ENCODE measurements at places on chromosomes 7 and 10. TPM values are rescaled to one million over a fixed set of nuclear protein-coding genes. Genes with fewer than 3 reads are reported as not detected.
A peak's percentile ranks its signal among the peaks of the same experiment; 100 is the strongest.

DNA sequence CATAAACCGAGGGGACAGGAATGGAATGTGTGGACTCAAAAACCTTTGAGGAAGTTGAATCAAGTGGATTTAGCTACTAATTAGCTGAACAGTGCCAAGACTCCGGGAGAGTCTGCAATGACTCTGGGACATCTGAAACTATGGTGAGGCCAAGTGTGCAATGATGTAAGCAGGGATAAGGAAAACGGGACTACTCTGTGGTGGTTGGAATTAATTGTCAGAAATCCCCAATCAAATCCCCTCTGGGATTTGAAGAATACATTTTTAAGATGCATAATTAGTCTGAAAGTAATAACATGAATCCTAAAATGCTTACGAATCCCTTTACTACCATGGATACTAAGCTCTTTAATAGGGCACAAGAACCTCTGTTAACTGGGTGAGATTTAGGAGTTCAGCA is 602.8 kb downstream of the NRG3 start:
- no peak overlapping the region for H3K27ac ChIP-seq
- H3K4me3 ChIP-seq: no peak overlapping the region
- DNase-seq: no peak
- no peaks in the 10 kb centered on the region for H3K36me3 ChIP-seq
- no peaks in the 10 kb centered on the region for H3K27me3 ChIP-seq
- H3K4me1 ChIP-seq: no peaks in the 10 kb centered on the region

DNA sequence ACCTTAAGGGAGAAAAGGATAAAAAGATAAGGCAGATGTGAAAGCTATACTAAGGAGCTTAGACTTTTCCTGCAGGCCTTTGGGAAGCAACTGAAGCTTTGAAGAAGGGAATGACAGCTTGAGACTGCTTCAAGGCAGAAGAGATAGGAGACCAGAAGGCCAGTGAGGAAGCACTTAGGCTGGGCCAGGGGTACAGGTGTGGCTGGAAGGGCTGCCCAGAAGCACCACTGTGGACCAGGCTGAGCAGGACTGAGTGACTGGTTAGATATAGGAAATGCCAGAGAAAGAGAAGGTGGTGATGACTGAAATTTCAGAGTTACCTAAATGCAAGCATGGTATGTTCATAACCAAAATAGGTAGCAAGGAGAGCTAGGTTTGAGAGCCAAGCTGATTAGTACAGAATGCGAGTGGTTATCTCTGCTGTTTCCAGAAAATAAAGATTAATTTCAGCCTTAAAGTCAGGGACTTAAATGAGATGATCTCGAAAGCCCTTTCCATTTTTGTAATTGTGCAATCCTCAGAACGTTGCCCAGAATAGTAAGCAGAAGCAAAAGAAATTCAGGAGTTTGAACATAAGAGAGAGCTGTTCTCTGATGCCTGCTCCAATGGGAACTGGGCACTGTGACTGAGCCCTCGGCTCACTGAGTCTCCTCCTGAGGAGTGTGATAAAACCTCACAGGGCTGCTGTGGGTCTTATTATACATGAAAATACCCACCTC is 54.9 kb downstream of the MET start:
- peaks cover 55% of the 10 kb centered on the region for H3K27me3 ChIP-seq
- no peak overlapping the region for H3K27ac ChIP-seq
- H3K4me1 ChIP-seq: no peaks in the 10 kb centered on the region
- DNase-seq: no peak
- H3K4me3 ChIP-seq: no peak overlapping the region
- H3K36me3 ChIP-seq: no peaks in the 10 kb centered on the region

- no peak for DNase-seq
- peak overlapping the region; percentile 76 for H3K4me3 ChIP-seq
- H3K27ac ChIP-seq: peak overlapping the region; percentile 92
- H3K36me3 ChIP-seq: peaks cover 6% of the 10 kb centered on the region
- H3K27me3 ChIP-seq: no peaks in the 10 kb centered on the region
These were observed 176.5 kb upstream of the FRMD4A start for GRCh38 chr10:14507176-14507575.

DNA sequence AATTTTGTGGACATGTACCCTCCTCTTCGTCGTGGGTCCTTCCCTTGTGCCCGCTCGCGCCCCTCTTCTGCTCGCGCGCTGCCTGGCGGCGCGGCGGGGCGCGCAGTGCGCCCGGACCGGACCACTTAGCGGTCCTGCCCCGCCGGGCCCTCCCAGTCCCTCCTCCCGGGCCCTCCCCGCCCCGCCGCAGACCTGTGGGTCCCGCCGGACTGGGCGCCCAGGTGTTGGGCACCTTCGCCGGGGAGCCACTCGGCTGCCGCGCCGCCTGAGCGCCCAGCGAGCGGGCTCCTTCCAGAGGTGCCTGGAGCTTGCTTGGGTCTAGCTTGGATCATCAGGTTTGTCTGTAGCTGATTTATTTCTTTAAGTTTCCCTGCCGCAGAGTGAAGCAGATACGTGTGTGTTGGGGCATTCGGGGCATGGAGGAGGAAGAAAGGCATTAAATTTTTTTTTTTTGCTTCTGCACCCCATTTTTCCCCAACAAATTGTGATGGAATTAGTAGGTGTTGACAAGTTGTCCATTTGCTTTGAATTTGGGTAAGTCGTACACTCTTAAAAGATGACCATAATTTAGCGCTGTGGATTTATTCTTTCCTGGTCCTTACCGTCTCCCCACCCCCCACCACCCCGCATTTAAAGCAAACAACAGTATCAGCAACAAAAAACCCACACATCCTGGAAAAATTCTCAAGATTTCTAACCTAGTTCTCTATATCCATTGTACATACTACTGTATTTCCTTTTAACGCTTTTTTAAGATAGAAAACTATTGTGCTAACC is 905 bp downstream of the C1GALT1 start:
- no peaks in the 10 kb centered on the region for H3K36me3 ChIP-seq
- H3K4me1 ChIP-seq: peaks cover 24% of the 10 kb centered on the region
- H3K4me3 ChIP-seq: peak overlapping the region; percentile 98
- H3K27ac ChIP-seq: peak overlapping the region; percentile 74
- peak; percentile 30 for DNase-seq
- no peaks in the 10 kb centered on the region for H3K27me3 ChIP-seq

DNA sequence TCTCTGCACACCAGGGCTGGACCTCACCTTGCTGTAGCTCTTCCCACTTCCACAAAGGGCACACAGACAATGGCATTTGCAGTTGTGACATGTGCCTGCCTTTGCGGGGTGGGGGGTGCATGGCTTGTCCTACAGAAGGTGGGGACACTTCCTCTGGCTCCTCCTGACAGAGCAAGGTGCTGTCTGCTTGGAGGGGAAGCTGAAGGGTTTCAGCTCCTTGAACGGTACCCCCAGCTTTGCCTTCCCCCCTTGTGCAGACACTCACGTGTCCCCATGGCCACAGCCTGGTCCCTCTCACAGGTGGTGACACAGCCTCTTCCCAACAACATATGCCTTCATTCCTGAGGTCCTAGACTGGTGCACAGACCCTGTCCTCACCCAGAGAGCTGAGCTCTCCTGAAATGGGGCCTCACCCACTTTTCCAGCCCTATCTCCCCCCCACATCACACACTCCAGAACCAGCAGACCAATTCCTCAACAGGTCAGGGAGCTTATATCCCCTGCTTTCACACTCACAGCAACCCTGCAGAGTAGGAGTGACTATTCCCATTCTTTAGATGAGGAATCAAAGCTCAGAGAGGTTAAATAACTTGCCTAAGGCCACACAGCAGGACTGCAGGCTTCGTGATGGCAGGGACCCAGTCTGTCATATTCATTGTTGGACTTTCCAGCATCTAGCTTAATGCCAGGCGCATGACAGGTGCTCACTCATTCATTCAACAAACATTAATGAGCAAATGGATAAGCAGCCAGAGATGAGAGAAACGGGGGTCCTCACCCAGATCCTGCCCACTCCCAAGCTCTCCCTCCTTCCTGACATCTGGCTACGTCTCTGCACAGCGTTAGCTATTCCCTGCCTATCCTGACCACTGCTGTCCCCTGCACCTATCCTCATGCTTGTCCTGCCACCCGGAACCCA is 44.4 kb downstream of the PARP12 start:
- peaks cover 12% of the 10 kb centered on the region for H3K36me3 ChIP-seq
- H3K27me3 ChIP-seq: no peaks in the 10 kb centered on the region
- no peak overlapping the region for H3K4me3 ChIP-seq
- DNase-seq: no peak

DNA sequence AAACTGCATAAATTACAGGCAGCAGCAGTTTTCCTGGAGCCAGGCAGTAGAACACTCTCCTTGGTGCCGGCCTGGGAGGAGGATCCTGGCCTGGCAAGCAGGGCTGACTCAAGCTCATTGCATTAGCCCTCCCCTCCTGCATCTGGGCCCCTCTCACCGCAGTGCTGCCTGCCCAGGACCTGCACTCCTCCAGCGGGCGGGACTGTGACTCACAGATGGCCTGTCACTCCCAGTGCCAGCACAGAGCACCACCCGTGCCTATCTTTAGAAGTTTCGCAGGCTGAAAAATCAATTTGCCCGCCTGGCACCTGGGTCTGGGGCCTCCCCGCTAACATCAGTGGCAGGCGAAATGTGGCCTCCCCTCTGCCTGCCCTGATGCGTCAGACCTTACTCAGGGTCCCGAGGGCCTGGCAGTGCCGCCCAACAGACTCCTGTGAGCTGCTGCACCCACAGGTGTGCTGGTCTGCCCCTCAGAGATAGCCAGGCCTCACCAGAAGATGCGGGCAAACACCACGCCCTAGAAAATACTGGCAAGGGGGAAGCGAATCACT is 123.8 kb downstream of the KCNMA1 start:
- peaks cover 5% of the 10 kb centered on the region for H3K36me3 ChIP-seq
- H3K27me3 ChIP-seq: peaks cover 73% of the 10 kb centered on the region
- no peak overlapping the region for H3K4me3 ChIP-seq
- H3K4me1 ChIP-seq: peaks cover 5% of the 10 kb centered on the region
- no peak for DNase-seq

- H3K4me3 ChIP-seq: no peak overlapping the region
- no peaks in the 10 kb centered on the region for H3K27me3 ChIP-seq
- peaks cover 14% of the 10 kb centered on the region for H3K36me3 ChIP-seq
- DNase-seq: no peak
- no peak overlapping the region for H3K27ac ChIP-seq
These were observed 33.6 kb downstream of the BUB3 start for GRCh38 chr10:123187781-123188180.

- no peak for DNase-seq
- H3K27me3 ChIP-seq: peaks cover 60% of the 10 kb centered on the region
- no peak overlapping the region for H3K27ac ChIP-seq
- peak overlapping the region; percentile 50 for H3K4me3 ChIP-seq
These were observed 561 bp downstream of the FGFR2 start for GRCh38 chr10:121597504-121598262.

DNA sequence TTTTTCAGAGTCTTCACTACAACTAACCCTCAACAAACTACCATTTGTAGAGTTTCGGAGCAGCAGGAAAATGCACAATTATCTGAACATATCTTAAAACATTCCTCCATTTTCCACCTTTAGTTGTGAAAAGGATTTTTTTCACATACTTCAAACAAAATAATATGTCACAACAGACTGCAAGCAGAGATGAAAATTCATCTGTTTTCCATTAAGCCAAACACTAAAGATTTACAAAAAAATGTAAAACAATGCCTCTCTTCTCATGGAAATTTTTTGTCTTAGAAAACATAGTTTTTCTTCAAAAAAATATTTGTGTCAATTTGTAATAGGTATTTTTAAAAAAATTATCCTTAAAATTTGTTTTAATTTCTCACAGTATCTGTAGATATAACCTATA is 98.9 kb downstream of the ARHGAP12 start:
- H3K36me3 ChIP-seq: peaks cover 3% of the 10 kb centered on the region
- no peak overlapping the region for H3K4me3 ChIP-seq
- no peak overlapping the region for H3K27ac ChIP-seq
- no peak for DNase-seq

DNA sequence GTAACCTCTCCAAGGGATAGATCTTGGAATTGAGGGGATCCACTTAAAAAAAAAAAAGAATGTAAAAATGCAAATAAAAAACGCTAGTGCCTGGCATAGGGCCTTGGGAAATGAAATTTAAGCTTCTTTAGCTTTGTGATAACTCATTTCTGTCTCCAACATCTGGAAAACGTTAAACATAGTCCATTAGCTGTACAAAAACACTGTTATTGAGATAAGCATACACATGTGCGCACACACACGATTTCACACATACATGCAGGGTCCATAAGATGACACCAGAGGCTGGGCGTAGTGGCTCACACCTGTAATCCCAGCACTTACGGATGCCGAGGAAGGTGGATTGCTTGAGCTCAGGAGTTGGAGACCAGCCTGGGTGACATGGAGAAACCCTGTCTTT is 13.7 kb upstream of the CUL2 start:
- no peaks in the 10 kb centered on the region for H3K4me1 ChIP-seq
- DNase-seq: no peak
- H3K4me3 ChIP-seq: no peak overlapping the region
- H3K27me3 ChIP-seq: no peaks in the 10 kb centered on the region
- H3K36me3 ChIP-seq: no peaks in the 10 kb centered on the region
- no peak overlapping the region for H3K27ac ChIP-seq

GRCh38 chr7:50853311-50853710 is 70.6 kb upstream of the GRB10 start:
- peaks cover 9% of the 10 kb centered on the region for H3K27me3 ChIP-seq
- no peak overlapping the region for H3K4me3 ChIP-seq
- DNase-seq: no peak
- no peaks in the 10 kb centered on the region for H3K4me1 ChIP-seq

- H3K27ac ChIP-seq: no peak overlapping the region
- DNase-seq: no peak
- peaks cover 32% of the 10 kb centered on the region for H3K27me3 ChIP-seq
- no peaks in the 10 kb centered on the region for H3K4me1 ChIP-seq
These were observed 39.3 kb downstream of the VWA2 start for GRCh38 chr10:114278140-114278883.

DNA sequence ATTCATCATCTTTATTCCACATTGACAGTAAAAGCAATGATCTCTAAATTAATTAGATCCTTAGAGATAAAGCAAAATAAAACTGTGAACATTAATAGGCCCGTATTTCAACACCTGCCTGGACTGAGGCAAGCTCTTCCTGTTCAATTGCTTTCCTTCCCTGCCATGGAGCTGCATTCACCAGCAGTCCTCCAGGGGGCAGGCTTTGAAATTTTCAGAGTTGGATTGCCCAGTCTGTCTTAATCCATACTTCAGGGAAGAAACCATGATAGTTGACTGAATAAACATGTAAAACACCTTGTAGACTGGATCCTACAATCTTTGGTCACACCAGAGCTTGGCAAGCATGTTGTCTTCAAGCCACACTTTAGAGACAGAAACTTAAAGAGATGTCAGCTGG is 936.6 kb downstream of the NRG3 start:
- no peaks in the 10 kb centered on the region for H3K36me3 ChIP-seq
- no peak overlapping the region for H3K27ac ChIP-seq
- no peaks in the 10 kb centered on the region for H3K27me3 ChIP-seq

GRCh38 chr10:31353574-31353973 is 34.6 kb downstream of the ZEB1 start:
- no peak overlapping the region for H3K4me3 ChIP-seq
- H3K4me1 ChIP-seq: peaks cover 39% of the 10 kb centered on the region
- peaks cover 2% of the 10 kb centered on the region for H3K36me3 ChIP-seq
- no peaks in the 10 kb centered on the region for H3K27me3 ChIP-seq
- H3K27ac ChIP-seq: no peak overlapping the region
- no peak for DNase-seq

Gene ATOH7
- not detected for total RNA-seq

Gene EVX1
- total RNA-seq: 0.21 TPM

Gene LIPF
- not detected for total RNA-seq

Gene RRP12
- total RNA-seq: 138 TPM

Gene WNT16
- not detected for total RNA-seq

Gene CYP2C18
- total RNA-seq: not detected

Gene EPHB6
- total RNA-seq: 52.3 TPM

Gene SFTPA2
- total RNA-seq: not detected

Gene PNLIPRP3
- total RNA-seq: not detected

Gene MACC1
- 0.65 TPM for total RNA-seq

Gene GIMAP5
- total RNA-seq: 44.1 TPM

Gene ERV3-1
- 15.2 TPM for total RNA-seq

Gene SORCS1
- not detected for total RNA-seq

Gene NPTX2
- total RNA-seq: not detected

Gene SLC26A3
- not detected for total RNA-seq

Gene ACTR3C
- 10.2 TPM for total RNA-seq

All from T-helper 17 cell (primary cell).